ENCODE measurements at places on chromosomes 2 and 18.

GRCh38 chr2:189364607-189365006 is 76.7 kb upstream of the WDR75 start:
- no peak for DNase-seq

DNA sequence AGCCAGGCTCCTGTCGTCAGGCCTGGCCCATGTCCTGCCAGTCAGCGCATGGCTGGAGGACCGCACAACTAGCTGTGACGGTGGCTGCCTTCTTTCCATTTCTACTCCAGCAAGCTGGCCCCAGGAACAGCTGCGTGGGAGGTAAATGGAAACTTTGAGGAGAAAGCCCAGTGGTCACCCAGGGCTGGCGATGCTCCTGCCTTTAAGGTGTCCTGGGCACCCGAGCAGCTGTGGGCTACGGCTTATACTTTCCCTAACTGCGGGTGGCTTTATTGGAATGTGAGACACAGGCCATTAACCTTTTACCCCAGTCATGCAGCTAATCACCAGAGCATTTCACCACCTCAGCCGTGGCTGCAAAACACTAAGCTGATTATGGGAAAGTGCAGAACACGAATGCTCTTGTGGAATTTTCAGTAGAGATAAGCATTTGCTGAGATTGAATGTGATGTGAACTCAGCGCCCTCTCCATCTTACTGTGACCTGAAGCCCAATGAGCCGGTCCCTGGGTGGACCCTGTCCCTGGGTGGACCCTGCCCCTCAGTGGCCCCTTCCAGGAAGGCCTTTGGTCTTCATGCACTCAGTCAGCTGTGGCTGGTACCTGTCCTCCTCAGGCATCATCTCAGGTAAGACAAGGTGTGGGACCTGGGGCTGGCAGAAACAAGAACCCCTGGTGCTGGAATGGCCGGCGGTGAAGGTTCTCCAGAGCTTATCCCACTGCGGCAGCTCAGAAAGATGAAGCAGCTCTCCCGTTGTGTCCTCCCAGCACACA is 275.4 kb upstream of the HS6ST1 start:
- no peak for DNase-seq

DNA sequence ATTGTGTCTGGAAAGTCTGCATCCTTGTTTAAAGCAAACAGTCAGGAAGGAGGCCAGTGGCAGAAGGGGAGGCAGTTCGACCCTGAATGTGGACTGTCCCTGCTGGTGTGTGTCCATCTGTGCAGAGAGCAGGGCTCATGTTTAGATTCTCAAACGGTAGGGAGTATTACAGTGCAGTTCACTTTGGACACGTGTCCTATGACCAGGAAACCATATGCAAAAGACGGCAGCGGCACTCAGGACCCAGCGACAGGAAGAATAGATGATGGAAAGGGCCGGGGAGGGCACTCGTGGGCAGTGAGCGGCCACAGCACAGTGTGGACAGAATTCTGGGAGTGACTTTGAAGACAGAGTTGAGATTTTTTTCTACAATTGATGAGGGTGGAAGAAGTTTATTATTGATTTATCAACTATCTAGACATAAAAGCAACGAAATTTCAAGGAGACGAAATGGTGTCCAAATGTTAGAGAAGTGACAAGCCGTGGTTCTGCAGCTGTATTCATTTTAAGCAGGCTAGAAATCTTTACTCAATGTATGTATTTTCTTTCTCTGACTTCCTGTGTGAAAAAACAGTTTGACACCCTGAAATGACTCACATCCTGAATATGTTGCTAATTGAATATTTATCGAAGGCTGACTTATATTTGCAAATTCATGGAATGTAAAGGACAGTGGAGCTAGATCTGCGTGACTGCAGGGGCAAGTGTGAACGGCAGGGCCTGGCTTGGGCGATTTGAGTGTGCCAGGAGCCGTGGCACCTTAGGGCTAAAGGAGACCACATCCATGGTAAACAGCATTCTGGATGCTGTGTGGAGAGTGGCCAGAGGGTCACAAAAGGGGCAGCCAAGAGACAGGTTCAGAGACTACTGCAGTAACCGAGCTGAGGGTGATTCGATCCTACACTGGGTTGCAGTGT is 214.2 kb downstream of the PTGR3 start:
- DNase-seq: no peak

GRCh38 chr18:33656889-33657448 is 79.0 kb downstream of the ASXL3 start:
- no peak for DNase-seq

DNA sequence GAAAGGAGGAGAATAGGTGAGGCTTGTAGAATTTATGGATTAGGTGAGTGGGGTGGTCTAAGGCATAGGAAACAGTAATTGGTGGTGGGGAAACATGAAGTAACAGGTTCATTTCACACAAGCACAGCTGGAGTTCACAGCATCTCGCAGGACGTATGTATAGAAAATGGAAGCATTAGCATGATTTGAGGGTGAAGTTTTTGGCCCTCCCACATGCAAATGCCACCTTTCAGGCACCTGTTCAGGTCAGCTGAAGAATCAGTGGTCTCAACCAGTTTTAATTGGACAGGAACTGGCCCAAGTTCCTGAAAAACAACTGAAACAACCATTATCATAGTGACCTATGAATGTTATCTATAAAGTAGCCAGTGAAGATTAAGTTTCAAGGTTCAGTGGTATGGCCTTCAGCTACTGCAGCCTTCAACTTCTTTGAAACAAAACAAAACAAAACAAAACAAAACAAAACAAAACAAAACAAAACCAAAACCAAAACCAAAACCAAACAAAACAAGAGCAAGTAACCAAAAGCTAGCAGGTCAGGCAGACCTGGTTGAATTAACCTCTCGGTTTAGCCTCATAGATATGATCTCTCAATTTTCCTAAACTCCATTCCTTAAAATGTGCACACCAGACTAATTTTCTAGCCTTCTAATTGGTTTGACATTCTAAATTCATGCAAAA is 102.1 kb upstream of the SPHKAP start:
- no peak for DNase-seq

DNA sequence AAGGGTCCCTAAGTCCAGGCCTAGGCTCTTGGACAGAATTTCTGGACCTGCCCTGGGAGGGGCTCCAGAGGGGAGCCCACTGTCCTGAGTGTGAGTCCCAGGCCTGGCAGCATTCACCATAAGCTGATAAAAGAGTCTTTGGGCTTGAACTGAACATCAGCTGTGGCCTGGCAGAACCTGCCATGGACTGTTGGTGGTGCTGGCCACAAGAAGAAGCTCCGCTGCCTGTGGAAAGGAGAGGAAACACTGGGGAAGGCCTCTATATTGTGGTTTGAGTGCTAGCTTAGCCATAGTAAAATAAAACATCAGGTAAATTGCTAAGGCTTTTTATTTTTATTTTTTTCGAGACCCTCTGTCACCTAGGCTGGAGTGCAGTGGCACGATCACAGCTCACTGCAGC is 20.9 kb upstream of the BAZ2B start:
- DNase-seq: no peak

DNA sequence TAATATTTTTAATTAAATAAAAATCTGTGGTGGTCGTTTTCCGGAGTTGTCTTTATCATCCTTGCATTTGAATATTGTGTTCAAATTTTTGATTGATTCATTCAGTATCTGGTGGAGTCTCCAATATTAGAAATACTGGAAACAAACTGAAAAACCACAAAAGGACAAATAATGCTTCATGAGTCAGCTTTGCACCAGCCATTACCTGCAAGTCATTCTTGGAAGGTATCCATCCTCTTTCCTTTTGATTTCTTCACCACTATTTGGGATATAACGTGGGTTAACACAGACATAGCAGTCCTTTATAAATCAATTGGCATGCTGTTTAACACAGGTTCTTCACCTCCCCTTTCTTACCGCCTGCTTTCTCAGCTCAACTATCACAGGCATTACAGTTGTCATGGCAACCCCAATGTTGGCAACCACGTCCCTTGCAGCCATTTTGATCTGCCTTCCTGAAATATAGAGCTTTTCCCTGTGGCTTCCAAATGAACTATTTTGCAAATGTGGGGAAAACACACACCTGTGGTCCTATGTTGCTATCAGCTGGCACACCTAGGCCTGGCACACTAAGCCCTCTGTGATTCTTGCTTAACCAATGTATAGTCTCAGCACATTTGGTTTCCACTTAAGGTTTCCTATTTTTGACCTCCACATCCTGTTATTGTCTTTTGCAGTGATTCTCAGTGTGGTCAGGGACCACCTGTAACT is 6.5 kb downstream of the CTLA4 start:
- DNase-seq: no peak

GRCh38 chr2:30366199-30366691 is 80.8 kb upstream of the LCLAT1 start:
- DNase-seq: peak; percentile 47

DNA sequence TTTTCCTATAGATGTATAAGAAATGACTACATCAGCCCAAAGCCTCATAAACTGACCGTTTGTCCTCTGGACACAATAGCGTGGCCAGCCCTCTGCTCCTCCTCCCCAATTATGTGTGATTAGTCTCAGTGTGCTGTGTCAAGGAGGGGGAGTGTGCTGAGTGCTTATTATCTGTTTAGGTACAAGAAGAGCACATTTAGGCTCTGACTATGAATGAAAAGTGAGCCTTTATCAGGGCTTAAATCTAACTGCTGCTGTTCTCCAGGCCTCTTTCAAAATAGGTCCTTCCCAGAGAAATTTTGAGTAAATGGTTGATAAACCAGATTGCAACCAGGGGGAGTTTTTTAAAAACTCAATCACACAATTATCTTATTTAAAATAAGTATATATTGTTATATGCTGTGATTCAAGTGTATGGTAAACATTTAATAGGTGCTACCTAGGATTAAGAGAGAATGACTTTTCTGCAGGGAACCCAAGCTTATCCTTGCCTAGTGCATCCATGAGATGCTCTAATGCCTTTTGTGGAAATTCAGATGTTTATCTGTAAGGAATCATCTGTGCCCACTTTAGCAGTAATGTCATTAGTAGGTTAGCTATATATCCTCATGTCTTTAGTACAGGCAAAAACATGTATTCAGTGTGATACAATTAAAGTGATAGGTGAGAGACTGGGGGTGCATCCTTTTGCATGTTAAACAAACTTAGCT is 168.7 kb upstream of the SIX3 start:
- no peak for DNase-seq

DNA sequence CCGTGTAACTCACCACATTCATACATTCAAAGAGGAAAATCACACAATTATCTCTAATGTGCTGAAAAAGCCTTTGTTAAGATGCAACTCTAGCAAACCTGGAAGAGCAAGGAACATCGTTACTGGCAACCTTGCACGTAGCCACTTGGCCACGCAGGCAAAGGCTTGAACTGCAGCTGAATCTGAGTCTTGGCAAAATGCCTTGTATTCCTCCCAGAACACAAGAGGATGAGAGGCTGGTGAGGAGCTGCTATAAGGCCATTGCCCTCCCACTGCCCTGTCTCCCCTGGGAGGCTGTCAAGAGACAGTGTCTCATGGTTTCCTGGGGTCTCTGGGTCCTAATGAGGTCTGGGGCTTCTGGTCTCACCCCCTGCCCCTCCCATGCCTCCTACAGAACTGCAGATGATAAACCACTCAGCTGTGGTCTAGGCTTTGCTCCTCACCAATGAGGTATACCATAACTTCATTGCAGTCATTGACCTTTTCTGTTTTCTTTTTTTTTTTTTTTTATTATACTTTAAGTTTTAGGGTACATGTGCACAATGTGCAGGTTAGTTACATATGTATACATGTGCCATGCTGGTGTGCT is 141.4 kb downstream of the SPP2 start:
- DNase-seq: no peak

- DNase-seq: no peak
These were observed 795.2 kb upstream of the ID2 start for GRCh38 chr2:7886666-7887065.

DNA sequence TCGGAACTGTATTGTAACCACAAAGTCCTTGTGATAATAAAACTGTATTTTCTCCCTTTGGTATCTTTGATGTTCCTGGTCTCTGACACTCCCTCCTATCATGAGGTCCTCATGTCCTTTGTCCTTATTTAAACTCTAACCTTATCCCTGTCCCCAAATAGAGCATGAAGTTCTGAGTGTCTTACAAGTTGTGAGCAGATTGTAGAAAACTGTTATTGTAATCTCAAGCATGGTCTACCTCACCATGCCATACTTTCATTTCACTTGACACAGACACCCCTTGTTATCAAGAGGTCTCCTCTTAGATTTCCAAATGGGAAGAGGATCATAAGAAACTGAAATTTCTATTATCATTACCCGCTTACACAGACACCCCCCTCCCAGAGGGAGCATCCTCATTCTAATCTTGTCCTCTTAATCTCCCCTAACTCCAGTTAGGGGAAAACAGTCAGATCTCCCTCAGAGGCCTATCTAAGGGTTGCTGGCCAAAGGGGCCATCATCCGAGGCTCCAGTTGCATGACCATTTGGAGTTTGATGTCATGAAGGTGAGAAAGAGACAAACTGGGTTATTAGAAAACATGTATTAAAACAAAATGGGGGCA is 29.0 kb downstream of the MYO3B start:
- no peak for DNase-seq

DNA sequence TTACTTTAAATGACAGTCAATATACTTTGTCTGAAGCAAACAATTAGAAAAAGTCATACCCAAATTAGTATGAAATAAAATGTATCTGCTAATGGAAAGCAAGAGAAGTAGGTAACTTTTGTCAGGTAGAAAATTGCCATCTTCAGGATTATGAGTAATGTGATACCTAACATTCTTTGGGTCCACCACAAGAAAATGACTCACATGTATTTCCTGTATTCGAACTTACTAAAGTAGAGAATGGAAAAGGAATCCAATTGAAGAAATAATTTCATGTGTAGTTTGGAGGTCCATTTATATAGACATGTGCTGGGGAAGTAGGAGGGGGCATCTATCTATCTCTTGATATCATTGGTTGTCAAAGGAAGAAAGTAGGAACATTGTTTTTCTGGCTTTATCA is 636.2 kb upstream of the CHAC2 start:
- no peak for DNase-seq

DNA sequence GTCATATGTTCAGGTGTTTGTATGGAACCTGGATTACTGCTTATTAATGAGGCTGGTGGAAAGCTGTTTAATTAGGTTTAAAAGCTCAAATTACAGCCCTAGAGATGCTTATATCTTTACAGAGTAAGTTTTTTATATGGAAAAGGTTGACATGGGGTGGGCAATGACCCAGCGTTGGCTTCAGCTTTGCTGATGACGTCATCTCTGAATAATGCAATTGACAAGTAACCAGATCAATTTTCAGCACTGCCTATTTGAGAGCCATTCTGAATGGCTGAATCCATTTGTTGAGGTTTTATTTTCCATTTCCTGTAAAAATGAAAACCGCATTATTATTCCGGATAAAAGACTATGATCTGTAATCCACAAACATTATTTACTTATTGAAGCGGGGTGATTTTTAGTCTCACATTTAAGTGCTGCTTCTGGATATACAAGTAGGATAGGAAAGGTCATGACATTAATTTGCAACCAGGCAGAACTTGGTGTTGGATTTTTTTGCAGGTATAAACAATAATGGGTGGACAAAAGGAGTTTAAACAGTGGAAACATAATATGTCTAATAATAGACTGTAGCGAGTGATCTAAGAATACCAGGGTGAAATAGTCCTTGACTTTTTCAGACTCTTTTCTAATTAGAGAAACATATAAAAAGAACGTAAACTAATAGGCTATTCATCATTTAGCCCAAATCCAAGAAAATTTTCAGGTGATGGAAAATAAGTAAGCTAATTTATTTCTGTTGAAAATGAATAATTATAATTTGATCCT is 2.7 kb downstream of the PPP1R1C start:
- DNase-seq: no peak

GRCh38 chr2:71609441-71609840 is 156.1 kb downstream of the DYSF start:
- no peak for DNase-seq

Data from stimulated activated CD4-positive, alpha-beta T cell treated with anti-CD3 and anti-CD28 coated beads, TNF-alpha, amount 100 ng/mL, for 48 hours (primary cell).